Activated CD4-positive, alpha-beta T cell treated with anti-CD3 and anti-CD28 coated beads, Interleukin-2, amount 50 U/mL, for 24 hours (primary cell): ENCODE measurements at places on chromosomes 1 and 21.

DNA sequence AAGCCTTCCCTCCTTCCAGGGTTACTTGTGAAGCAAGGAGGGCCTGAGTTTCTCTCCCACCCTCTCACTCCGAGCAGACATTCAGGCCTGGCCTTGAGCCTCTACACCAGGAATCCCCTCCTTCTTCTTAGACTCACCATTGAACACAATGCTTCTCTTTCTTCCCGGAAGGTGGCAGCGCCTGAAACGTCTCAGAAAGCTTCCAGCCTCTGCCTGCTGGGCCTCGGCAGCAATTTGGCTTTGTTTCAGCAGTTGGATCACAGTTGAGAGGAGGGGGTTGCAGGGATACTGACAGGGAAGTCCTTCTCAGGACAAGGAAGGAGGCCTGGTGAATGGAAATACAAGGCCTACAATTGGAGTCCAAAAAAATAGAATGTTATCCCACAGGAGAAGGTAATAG, 6.3 kb downstream of the CLDN8 start:
- no peak for DNase-seq

DNA sequence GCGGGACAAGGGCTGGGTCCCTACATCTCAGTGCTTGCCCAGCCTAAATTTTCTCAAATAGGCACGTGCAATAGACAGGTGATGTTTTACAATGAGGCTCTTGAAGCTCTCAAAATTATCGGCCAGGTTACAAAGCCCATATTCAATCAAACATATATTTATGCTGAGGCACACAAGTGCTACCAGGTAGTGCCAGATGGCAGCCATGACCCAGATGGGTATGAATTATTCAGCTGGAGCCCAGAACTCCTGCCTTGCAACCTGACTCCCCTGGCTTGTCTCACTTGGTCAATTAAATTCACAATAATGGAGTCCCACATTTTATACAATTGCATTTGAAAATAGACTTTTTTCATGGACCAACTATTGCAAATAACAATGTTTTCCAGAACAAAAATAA, 12.3 kb upstream of the ADAM30 start:
- DNase-seq: no peak

GRCh38 chr1:184359909-184360308, 26.9 kb upstream of the C1orf21 start:
- DNase-seq: no peak

DNA sequence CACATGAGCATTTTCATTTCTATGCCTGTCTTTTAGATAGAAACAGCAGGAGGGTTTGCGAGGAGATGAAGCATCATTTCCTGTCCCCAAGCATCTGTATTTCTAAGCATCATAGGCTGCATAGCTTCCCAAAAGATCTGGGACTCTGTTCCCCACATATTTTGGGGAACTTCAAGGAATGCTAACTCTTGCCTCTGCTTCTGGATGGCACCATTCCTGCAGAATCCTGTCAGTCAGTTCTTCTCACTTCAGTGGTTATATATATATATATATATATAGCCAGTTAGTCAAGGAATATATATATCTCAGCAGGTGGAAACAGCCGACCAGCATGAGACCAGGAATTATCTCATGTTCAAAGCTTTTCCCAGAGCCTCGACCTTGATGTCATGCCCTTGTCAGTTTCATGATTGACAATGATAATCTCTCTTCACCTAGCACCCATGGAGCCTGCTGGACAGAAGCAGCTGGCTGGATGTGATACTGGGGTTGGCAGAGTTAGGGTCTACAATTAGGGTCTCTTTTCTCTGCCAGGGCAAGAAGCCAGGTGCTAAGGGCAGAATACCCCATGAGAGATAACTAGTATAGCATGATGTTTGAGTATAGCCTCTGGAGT, 2.4 kb downstream of the PFKFB2 start:
- no peak for DNase-seq

DNA sequence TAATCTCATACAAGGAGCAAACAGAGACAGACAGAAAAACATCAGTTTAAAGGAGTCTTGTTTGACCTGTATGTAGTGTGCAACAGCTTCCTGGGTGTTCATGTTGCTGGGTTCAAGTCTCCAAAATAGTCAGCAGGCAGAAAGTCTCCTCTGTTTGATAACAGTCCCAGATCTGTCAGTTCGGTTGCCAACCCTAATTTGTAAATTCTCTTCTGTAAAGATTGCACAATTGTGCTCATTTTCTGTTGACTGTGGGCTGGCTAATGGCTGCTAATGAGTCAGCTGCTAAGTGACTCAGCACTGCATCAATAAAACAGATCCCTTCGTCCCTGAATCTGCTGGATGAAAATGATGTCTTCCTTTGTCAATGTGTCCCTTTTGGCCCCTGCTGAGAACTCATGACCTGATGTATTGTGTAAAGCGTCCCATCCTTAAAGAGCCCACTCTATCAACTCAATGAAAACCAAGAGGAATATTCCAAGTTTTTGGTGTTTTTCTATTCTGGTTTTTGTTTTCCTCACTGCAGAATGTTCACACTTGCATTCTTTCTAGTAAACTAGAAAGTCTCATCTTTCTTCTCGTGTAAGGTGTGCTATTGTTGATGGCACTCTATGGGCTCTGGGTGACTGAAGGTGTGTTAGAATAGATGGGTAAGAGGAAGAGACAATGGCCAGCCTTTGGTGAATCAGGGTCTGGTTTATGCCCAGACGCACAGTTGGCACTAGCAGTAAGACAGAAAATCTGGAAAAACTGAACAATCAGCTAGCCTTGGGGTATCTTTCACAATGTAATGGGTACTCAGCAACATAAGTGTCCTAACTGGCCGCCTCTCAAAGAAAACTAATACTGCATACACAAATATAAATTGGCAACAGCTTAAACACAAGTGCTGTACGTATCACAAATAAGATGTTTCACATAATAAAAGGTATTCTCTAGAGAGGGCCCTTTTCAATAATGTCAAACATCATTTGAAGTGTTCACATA, 75.1 kb upstream of the SIPA1L2 start:
- DNase-seq: no peak

DNA sequence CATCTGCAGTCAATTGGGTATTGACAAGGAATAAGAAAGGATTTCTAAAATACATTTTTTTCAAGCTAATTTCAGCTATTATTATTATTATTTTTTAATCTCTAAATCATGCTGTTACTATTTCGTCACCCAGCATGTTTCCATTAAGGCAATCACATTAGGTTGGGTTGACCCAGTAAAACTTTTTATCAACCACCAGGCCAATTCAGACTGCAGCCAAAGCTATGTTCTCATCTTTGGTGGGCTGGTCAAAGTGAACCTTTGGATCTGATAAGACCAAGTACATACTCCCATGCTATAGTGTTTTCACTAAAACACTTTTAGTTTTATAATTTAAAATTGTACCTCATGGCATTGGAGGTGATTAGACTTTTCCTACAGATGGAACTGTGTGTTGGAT, 198.6 kb downstream of the PBX1 start:
- DNase-seq: no peak

- DNase-seq: no peak
These were observed 70.6 kb downstream of the FGGY start for GRCh38 chr1:59367301-59368007.

DNA sequence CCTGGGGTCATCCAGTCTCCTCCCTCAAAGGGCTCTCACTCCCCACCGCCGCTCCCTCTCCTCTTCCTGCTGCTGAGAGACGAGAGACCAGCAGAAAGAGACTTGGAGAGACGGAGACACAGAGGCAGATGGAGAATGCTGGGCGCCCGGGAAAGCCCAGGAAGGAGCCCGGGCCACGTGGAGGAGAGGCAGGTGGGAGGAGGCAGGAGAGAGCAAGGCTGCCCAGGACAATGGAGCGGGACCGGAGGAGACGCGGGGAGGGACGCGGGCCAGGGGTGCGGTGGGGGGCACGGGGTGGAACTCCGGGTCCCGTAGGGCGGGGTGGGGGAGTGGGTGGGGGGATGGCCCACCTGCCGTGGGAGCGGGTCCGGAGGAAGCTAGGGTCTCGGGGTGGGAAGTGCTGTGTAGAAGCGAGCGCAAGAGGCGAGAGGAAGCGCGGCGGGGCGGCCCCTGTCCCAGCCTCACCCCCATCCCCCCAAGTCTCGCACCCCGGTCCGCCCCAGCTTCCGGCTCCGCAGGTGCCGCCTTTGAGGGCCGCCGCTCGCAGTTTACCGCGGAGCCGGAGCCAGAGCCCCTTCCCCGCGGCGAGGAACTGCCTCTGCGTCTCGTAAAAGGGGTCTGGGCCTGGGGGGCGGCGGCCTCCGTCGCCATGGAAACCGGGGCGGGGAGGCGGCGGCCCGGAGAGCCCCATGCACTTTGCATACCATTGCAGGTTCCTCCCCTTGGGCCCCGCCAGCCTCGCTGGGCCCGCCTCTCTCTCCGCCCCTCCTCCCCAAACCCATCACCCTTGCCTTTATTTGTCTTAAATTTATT, 11.7 kb upstream of the EPHA2 start:
- DNase-seq: peak; percentile 30

- no peak for DNase-seq
These were observed 115.0 kb downstream of the GREM2 start for GRCh38 chr1:240496941-240497340.

- DNase-seq: no peak
These were observed 69.6 kb upstream of the KRTAP19-8 start for GRCh38 chr21:31107871-31108270.

DNA sequence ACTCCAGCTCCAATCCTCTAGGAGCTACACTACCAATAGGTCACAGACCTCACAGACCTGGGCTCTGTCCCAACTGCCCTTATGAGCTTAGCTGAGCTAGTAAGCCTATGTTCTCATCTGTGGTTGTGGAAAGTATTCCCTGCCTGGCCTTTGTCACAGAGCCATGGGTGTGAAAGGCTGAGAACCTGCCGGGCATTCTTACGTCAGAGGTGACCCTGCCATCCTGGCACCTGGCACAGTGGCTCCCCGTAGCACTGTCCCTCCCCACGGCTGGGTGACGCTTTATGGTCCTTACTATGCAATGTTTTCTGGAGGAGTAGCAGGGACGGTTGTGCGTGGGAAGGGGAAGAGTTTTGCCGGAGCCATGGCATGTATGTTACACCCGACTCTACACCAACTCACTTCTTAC, 3.5 kb downstream of the TNFRSF1B start:
- DNase-seq: no peak
